T-helper 22 cell (primary cell): ENCODE measurements at places on chromosomes 4 and X.

GRCh38 chr4:124530464-124531077, 182.0 kb downstream of the ANKRD50 start:
- DNase-seq = no peak

DNA sequence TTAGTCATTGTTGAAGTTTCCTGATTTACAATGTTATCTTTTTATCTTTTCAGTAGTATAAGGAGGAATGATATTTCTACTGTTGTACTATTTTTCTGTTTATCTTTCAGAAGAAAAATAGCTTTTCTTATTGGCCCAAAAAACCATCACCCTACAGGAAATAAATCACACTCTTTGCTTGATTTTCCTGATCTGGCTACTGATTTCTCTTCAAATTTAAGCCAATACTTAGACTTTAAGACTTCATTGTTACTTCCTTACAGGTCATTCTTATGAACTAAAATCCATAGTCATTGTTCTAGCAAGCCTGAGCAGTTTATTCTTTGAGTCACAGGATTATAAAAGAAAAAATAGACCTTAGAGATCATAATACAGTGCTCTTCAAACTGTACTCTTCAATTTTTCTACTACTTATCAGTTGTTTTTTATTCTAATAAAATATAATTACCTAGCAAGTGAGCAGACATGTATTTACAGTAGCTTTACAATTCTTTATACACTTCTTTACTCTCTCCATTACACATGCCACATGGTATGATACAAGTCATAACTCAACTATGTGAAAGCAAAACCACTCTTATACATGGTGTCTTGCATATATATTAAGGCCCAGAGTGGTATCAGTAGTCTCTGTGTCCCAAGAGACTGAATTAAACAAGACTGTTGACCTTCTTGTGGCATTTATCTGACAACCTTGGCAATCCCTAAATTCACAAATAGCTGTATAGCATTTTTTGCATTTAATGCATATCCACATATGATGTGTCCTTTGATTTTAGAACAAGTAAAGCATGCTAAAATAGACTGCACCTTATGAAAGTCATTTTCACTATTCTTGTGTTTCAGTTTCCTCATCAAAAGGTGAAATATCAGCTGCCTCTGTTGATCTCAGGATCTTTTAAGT, 47.9 kb downstream of the TET2 start:
- no peak for DNase-seq

GRCh38 chr4:8353912-8354453, 84.4 kb downstream of the HTRA3 start:
- no peak for DNase-seq

DNA sequence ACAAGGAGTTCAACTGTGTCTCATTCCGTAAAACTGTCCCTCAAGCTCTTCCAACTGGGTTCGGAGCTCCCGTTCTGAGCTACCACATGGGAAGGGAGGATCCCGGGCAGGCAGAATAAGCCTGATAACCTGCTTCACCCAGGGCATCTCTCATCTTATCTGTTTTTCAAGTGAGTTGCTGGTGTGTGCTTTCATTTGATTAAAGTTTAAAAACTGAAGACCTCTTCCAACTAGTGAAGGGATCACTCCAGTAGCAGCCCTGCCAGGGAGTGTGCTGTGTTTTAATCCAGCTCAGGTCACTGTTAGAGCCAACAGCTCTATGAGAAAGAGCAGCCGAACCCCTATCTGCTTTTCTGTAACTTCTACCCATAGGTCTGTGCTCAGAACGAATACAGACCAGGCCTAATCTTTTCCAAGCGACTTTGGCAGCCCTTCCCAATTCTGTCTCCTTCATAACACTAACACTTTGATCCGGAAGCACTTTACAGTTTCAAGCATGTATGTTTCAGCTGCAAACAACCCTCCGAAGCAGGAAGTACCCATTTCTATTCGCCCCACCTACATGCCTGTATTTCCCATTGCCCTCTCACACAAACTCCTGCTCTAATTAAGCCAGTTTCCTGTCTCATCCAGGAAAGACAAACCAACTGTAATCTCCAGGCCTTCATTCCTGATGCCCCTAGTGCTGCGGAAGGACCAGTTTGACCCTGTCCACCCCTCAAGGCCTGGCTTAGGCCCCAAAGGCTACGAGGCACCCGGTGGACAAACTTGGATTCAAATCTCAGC, 60.9 kb downstream of the IRF2 start:
- DNase-seq = no peak

DNA sequence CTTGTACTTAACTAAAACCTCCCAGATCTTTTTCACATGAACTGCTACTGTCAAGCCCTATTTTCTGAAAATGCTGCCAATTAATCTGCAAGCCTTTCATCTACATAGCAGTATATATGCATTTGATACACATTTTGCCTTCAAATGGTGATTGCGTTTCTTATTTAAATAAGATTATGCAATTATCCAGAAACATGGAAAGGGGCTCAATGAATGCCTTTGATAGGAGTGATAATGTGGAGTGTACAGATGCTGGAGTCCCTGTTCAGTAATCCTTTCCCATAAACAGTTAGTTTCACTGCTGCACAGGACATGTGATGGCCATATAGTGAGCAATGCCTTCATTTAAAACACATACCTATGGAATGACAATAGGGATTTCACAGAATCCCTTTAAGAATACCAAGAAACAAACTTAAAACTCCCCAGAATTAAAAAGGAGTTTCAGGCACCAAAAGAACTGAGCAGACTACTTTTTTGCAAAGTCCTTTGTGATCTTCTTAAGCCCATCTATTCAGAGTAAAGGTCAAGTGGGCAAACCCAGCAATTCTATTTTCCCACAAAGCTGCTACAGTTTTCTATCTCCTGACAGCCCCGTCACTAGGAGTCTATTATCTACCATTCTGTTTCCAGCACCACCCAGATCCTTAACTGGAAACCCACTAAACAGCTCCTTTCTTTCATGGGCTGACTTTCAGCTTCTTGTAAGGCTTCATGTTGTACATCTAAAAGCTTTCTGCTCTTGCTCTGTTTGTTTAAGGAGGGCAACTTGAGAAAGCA, 120.3 kb downstream of the UNC5C start:
- no peak for DNase-seq

DNA sequence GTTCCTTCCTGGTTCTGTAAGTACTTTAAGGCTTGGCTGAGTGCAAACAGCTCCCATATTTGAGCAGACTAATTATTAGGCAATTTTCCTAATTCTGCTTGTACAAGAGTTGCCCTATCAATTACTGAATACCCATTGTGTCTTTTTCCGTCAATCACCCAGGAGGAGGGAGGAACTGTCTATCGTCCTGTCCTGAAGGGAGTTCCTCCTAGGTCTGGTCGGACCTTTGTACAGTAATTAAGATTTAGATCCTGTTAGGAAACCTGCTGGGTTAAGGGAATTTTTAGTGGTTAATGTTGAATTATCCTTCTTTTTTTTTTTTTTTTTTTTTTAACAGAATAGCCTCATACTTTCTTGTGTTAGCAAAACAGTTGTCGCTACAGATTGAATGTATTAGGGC, 130.1 kb downstream of the KDM6A start:
- no peak for DNase-seq

GRCh38 chrX:9785254-9785943, 830 bp upstream of the SHROOM2 start:
- DNase-seq = no peak

DNA sequence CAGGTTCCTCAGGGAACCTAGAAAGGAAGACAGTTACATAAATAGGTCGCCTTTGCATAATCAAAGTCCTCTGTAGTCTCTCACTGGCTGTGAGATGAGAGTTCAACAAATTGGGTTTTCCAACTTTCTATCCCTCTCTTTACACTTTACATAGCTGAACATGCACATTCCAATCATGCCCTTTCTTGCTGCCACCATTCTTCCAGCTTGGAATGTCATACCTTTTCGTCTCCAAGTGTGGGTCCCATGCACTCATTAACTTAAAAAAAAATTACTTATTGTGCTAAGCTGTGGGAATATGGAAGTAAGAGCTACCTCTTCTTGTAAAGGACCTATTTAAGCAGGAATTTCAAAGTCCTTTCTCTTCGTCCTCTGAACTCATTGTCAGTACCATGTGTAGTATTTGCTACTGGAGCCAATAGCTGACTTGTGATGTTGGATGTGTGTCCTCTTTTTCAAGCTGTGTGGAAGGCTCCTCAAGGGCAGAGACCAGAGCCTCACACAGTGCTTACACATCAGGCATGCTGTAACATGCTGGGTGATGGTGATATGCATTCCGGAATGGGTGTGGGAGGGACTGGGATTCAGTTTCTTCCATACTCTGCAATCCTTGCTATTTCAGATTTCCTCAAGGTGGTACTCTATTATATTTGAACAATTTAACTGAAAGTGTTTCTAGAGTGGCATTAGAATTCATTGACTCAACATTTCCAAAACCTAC, 7.1 kb downstream of the ENOPH1 start:
- no peak for DNase-seq

GRCh38 chr4:69490271-69490670, 5.4 kb downstream of the UGT2B4 start:
- no peak for DNase-seq

DNA sequence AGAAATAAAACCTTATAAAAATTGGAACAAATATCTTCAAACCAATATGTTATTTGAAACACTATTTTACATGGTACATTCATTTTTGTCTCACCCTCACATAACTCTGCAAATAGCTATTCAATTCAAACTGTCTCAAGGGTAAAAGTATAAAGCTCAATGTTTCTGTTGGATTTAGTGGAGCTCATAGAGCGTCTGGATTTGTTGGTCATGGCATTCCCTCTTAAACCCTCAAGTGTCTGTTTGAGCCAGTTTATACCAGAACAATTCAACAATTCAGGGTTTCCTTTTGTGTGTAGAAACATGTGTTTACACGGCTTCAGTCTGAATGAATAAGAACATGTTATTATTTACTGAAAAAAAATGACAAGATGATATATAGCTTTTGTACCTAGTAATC, 161.6 kb downstream of the PCDH18 start:
- DNase-seq = no peak

DNA sequence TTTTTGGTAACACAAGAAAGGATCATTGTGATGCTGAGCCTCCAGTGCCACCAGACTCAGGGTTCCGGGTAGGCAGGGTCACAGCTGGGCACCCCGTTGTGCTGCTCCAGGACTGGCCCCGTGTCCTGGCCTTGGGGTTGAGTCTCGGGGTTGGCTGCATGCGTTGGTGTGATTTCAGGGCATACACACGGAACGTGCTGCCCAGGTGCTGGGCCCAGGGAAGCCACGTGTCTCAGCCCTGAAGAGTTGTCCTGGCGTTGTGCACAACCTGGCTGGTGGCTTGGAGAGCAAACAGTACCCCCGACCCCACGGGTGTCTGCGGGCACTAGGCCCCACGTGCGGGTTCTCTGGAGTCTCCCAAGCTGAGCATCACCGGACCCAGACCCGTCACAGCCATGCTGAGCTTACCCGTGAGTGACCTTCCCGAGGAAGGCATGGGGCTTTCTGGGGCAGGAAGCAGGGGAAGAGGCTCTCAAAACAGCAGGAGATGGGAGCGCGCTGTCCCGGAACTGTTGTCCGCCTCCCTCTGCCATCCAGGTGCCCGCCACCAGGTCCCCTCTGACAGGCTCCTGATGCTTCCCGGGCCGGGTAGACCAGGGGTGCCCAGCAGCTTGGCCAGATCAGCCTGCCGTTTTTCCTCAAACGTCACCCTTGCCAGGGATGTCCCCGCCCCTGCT, 66.1 kb upstream of the ENPP6 start:
- DNase-seq = no peak
